ENCODE measurements at places on chromosomes 3 and 15.

- no peak for DNase-seq
Measured at GRCh38 chr3:192011137-192011536, 550.2 kb downstream of the PYDC2 start.

DNA sequence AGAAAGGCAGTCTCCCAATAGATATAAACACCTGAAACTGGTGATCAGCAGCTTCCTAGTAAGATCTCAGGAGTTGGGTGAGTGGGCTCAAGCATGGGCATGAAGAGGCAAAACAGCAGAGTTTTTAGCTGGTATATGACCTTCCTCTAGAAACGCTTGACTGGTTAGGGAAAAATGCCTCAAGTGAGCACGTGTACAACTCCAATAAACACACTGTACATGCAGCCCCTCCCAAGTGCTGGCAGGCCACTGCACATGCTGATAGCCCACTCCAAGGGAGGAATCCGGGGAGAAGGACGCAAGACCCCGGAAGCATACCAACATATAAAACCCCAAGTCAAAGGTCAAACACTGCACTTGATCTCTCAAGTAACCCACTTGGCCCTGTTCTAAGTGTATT, 143.0 kb downstream of the FMN1 start:
- no peak for DNase-seq

GRCh38 chr3:52225452-52226228, at the start of gene TLR9:
Gene TLR9, minus strand, starts transcription at chr3:52225645. Its CDS starts 116 bp downstream, at chr3:52225529.
- no peak for DNase-seq

GRCh38 chr15:35393398-35393797, 152.6 kb downstream of the DPH6 start:
- no peak for DNase-seq

GRCh38 chr3:177449360-177450006, 252.2 kb upstream of the TBL1XR1 start:
- no peak for DNase-seq

DNA sequence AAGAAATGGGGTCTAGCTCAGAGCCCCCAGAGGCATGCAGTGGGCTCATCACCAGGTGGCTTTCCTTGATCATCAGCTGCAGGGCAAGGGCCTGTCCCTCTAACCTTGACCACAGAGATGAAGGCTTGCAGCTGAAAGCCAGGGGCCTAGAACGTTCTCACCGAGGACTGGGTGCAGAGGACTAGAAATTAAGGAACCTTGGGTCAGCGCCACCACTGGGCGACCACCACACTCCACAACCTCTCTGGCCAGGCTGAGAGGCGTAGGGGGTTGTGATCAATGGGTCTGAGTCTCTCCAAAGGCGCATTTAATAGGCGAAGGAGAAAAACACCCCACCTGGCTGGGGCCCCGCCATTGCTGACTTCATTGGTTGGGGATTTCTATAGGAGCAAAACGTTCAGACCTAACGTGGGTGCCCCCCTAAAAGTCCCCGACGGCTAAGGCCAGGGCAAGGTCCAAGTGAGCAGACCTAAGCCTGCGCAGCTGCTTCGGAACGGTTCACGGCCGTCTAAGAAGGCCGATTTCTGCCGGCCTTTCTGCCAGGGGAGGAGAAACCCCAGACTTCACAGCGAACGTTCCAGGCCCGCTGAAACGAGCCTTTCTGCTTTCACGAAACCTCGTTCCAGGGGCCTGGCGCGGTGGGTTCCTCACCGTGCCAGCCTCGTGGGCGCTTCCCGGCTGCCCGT, 915 bp downstream of the BCL2L10 start:
- no peak for DNase-seq

- DNase-seq: no peak
Measured at GRCh38 chr15:57655809-57656208, 50.7 kb upstream of the POLR2M start.

- peak; percentile 96 for DNase-seq
Measured at GRCh38 chr15:51223771-51224229, 114.6 kb downstream of the CYP19A1 start.

GRCh38 chr3:9068051-9068450, 104.8 kb upstream of the RAD18 start:
- no peak for DNase-seq

DNA sequence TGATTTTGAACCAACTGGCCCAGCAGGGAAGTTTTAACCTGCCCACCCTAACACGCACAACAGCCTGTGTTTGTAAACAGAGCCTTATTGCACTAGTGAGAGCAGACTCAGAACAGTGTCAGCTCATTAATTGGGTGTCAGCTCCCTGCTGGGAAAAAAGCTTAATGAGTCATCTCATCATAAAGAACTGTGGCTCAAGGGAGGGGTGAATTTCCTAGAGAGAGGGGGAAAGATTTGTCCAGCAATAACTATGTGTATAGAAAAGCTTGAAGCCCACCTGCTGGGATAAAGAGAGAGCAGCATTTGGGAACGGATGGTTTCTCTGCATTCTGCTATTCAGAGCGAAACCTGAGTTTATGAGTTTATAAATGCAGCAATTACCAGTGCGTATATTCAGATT, 48.9 kb upstream of the GMNC start:
- no peak for DNase-seq

DNA sequence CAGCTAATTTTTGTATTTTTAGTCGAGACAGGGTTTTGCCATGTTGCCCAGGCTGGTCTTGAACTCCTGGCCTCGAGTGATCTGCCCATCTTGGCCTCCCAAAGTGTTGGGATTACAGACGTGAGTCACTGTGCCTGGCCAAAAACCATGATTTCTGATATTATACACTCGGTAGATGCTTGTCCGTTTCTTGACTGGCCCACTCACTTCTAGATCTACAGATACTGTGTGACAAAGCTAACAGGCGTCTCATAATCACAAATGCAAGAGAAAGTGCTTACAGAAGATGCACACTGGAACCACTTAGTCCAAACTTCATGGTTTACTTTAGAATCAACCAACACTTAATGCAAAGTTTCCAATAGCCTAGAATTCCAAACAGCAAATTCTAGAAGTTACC, 8.4 kb downstream of the PROK2 start:
- no peak for DNase-seq

GRCh38 chr3:178079966-178080365, 456.3 kb upstream of the KCNMB2 start:
- no peak for DNase-seq

Measured in GM23248 (cell line).